ENCODE measurements at places on chromosomes 3 and 15.

DNA sequence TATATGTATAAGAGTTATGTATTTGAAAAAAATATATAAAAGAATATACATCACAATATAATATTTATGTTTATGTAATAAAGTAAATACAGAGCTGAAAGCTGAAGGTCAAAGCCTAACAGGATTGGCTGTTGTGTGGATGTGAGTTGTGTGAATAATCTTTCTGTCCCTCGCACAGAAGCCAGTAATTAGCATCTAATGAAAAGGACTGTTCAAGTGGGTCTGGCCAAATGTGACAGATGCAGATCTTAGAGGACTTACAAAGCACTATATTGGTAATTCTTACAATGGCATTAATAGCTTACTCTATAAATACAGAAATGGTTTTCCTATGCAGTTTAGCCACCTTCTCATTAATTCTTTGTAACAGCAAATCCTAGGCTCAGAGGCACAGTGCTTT, 2.4 kb downstream of the MKRN3 start:
- DNase-seq = no peak

GRCh38 chr3:12974819-12975218, 98.4 kb downstream of the IQSEC1 start:
- no peak for DNase-seq

DNA sequence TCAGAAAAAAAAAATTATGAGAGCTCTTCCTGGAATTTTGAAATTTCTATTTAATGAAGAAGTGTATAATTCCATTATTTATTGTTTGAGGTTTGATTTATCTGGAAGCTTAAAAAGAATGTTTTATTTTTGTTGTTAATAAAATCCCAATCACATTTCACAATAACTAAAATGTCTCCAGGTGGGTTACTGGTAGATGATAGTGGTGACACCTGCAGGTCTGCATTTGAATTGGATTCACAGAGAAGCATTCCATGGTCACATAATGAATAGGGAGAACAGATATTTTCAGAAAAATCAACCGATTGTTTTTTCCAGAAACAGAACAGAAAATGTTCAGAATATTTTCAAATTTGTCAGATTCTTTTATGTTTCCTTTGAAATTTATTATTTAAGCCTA, 48.3 kb downstream of the ASB7 start:
- peak; percentile 21 for DNase-seq

DNA sequence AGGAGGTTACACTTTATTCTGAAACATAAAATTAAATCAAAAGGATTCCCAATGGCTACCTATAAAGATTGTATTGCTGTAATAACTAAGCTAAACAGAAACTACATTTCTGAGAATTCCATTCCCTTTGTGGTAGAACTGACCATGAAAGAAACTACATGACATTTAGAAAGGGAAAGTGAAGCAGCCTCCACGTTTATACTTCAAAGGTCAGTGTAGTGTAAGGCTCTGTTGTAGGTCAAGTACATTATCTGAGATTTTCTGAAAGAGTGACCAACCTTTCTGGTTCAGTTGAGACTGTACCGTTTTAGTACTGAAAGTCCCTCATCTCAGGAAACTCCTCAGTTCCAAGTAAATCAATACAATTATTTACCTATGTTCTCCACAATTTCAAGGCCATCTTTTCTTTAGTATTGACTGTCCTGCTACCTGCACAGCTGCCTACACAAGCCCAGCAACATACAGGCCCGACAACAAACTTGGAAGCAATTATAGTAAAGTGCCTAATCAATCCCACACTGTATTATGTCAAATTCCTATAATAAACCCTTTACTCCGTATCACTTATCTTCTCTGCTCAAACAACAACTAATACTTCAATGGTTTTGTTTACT, 343.0 kb downstream of the PLOD2 start:
- DNase-seq = no peak
